ENCODE measurements at places on chromosomes 11 and 22.
A peak's percentile ranks its signal among the peaks of the same experiment; 100 is the strongest.

- no peak for DNase-seq
Observed at GRCh38 chr11:75667255-75667830, 1.5 kb downstream of the MAP6 start.

DNA sequence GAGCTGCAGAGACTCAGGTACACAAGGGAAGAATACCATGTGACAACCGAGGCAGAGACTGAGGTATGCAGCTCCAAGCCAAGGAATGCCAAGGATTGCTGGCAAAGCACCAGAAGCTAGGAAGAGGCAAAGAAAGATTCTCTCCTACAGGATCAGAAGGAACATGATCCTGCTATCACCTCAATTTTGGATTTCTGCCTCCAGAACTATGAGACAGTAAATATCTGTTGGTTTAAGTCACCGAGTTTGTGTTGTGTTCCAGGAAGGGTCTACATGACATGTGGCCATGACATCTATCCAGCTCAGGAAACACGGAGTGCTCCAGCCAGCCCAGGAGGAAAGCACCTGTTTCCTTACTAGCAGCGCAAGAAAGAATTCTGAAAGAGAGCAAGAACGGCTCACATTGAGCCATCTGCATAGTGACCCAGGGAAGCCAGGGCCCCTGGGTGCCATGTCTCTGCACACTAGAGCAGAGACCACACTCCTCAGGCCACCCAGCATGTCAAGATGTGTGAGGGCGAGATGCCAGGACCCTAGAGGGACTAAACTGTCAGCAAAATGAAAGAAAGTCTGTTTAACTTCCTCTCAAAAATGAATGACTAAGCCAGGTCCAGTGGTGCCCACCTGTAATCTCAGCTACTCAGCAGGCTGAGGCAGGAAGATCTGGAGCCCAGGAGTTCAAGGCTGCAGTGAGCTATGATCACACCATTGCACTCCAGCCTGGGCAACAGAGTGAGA lies 35.6 kb upstream of the GALNT18 start:
- DNase-seq, result no peak

GRCh38 chr11:726278-727220 lies 20.5 kb downstream of the EPS8L2 start:
- DNase-seq, result peak; percentile 37

GRCh38 chr11:39190751-39191150 lies 2268.7 kb downstream of the LRRC4C start:
- no peak for DNase-seq

GRCh38 chr11:71209656-71210055 lies 42.7 kb downstream of the SHANK2 start:
- no peak for DNase-seq

- DNase-seq, result no peak
Observed at GRCh38 chr11:30775233-30775522, 189.0 kb upstream of the MPPED2 start.

GRCh38 chr11:75474878-75475766 lies 42.1 kb upstream of the KLHL35 start:
- peak; percentile 25 for DNase-seq

DNA sequence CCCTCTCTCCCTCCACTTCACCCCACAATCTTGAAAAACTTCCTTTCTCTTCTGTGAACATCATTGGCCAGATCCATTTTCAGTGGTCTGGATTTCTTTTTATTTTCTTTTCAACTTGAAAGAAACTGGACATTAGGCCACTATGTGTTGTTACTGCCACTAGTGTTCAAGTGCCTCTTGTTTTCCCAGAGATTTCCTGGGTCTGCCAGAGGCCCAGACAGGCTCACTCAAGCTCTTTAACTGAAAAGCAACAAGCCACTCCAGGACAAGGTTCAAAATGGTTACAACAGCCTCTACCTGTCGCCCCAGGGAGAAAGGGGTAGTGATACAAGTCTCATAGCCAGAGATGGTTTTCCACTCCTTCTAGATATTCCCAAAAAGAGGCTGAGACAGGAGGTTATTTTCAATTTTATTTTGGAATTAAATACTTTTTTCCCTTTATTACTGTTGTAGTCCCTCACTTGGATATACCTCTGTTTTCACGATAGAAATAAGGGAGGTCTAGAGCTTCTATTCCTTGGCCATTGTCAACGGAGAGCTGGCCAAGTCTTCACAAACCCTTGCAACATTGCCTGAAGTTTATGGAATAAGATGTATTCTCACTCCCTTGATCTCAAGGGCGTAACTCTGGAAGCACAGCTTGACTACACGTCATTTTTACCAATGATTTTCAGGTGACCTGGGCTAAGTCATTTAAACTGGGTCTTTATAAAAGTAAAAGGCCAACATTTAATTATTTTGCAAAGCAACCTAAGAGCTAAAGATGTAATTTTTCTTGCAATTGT lies 92.3 kb downstream of the CD44 start:
- no peak for DNase-seq

GRCh38 chr22:37994049-37994448 lies 9.7 kb upstream of the SOX10 start:
- DNase-seq, result no peak

DNA sequence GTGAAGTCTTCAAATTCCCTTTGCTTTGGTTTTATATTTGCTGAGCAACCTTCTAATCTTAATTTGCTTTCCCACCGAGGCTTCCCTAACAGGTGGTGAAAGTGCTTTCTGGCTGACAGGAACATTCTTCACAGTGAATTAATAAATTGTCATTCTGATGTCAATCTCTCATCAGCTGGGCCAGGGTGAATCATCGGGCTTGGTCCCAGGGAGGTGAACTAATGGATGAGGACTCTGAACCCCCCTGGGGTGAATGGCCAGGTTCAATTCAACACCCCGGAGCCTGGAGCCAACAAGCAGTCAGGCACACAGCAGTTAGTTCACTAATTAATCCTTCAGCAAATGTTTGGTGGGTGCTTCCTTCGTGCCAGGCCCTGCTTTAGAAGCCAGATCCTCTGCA lies 155.4 kb upstream of the PDGFD start:
- no peak for DNase-seq

DNA sequence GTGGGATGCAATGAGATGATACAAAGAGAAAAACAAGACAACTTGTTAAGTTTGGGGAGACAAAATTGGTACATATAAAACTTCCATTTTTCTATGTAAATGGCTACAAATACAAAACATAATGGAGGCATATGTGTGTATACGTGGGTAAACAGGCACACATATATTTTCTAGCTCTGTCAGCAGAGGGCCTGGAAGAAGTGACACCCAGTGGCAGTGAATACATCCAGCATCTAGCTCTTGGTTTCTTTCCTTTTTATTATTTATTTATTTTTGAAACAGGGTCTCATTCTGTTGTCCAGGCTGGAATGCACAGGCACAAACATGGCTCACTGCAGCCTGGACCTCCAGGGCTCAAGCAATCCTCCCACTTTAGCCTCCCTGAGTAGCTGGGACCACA lies 5.0 kb upstream of the RASL10A start:
- DNase-seq, result no peak

DNA sequence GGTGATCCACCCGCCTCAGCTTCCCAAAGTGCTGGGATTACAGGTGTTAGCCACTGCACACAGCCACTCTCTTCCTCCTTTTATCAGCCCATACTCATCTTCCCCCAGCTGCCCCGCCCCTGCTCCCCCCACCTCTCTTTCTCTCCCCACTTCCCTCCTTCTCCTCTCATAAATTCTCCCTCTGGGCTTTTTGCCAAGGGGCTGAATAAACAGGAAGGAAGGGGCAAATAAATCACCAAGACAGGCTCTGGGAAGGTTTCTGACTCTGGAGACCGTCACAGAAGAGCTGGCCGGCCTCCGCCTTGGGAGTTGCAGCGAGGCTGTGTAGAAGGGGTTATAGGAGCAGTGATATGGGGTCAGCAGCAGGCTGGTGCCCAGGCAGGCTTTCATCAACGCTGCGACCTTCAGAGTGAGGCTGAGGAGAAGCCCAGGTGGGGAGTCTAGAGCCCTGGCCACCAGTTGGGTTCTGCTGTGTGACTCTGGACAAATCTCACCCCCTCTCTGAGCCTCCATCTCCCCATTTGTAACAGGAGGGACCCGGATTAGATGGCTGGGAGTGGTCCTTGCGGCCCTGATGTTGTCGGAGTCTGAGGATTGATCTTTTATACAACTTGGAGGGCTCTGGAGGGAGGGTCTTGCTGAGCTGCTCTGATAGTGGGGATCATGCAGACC lies 62.6 kb upstream of the RASD2 start:
- DNase-seq, result no peak

DNA sequence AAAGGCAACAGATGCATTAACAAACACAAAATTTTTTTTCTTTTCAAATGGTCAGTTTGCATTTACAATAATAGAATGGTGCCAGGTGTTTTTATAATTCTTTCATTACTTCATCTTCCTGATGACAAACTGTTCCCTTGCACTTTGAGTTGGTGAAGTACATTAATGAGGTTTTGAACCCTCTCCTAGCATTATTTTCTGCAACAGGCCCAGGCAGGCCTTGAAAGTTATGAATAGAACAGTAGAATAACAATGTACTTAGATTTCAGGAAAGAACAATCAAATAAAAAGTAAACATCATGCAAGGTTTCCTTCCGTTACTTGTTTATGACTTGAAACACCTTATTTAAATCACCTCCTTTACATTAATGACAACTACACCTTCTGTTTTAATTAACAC lies 9.6 kb downstream of the BTG4 start:
- DNase-seq, result no peak

DNA sequence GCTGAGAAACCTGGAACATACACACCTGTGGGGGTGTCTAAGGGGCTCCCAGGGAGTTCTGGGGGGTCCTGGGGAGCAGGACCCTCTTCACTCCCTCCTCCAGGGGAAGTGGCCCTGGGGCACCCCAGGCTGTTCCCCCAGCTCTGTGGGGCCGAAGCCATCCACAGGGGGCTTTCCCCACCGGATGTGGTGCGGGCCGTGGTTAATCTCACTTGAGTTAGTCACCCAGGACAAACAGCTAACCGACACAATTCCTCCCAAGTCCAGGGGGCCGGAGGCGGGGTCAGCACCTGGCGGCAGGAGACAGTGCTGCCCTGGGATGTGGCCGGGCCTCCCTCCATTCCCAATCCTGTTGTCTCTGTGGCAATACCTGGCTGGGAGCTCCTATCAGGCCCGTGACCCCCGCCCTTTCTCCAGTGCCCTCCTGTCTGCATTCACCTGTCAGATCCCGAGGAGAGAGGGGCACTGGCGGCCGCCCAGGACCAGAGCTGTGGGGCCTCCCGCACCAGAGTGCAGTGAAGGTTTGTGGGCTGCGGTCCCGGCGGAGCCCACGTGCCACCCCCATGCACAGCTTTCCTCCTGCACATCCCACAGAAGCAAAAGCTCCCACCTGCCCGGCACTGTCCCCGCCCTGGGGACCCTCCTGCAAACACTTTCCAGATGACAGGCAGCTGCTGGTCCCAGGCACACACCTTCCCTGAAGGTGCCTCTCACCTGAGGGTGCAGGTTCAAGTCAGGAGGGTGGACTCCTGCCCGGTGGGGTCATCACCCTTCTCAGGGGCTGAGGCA lies 5.2 kb upstream of the MUC5AC start:
- no peak for DNase-seq

DNA sequence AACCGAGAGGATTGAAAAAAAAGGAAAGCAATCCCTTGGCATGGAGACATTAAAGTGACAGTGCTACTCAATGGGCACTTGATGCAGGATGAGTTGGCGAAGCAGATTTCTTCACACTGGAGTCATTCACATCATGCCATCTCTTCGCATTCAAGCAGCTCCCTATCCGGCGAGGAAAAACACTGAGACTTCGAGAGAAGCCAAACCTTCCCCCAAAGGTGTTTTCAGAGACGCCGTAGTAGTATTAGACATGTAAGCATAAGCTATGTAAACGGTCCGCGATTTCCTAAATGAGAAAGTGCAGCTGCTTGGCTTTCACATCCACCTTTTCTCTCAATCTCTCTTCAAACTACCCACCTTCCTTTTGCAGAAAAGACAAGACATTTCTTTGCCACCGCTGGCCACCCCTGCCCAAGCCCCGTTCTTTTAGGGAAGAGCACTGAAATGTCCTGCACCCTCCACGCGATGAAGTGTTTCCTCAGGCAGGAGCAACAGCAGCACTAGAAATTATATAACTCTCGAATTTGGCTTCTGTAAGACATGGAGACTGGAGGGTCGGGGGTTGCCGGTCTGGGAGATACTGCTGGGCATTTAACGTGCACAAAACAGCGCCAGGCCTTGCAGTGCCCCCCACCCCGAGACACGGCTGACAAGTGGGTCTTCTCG lies at the start of gene DLG2:
Gene DLG2 (minus strand): TSS at position 13 of the 666 bp plus-strand sequence.
- no peak for DNase-seq

DNA sequence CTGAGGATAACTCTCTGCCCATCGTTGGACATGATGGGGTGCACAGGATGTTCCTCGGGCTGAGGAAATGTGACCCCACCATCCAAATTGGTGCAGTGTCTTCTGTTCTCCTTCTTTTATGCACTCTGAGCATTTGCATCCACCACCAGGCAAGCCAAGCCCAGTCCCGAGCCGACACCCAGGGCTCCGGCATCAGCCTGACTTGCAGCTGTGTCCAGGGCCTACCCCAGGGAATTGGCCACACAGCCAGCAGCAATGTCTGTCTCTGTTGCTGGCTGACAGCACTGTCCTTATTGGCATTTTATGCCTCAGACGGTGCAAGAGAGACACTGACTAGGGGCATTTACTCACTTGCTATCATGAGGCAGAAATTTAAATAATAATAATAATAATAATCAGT lies 25.4 kb upstream of the CPT1A start:
- DNase-seq, result no peak

GRCh38 chr22:43377896-43378704 lies 33.7 kb upstream of the MPPED1 start:
- no peak for DNase-seq

DNA sequence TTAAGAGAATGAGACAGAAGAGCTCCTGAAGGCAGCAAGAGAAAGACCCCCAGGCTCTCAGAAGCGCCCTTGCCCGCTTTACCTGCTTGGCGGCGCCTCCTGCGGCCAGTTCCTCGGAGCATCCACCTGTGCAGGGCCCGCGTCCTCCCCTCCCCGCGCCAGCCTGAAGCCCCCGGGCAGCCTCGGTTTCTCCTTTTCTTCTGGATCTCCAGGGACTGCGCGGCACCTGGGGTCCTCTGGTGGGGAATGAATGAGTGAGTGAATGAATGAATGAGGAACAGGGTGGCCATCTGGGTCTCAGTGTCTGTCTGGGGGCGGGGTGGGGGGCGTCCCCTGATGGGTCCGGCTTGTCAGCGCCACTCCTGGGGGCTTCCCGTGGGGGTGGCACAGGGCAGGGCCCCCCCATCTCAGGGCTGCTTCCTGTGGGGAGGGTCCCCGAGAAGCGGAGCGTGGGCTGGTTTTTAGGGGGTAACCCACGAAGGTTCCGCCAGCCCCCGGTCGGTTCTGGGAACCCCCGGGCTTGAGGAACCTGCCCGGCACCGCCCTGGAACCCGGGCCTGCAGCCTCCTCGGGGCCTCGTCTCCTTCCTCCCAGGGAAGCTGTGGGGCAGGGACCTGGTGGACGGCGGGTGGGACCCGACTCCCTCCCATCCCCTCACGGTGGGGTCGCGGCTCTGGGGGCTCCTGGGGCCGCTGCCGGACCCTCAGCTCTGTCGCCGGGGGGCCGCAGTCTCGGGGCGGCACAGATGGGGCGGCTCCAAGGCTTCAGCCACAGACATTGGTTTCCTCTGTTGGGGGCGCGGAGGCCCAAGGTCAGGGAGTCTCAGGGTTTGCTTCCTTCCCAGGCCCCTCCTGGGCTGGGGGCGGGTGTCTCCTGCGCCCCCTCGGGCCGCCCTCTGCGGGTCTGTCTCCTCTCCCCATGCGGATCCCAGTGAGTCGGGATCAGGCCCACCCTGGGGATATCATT lies 8.3 kb upstream of the KRTAP5-7 start:
- DNase-seq, result no peak
